ENCODE measurements at places on chromosomes 7 and 10.

- no peak for DNase-seq
These were observed 7.3 kb downstream of the AUTS2 start for GRCh38 chr7:69605546-69605945.

GRCh38 chr10:101781655-101781983 lies 1.6 kb downstream of the NPM3 start:
- DNase-seq, result no peak

- DNase-seq, result no peak
These were observed 17.6 kb upstream of the RASGEF1A start for GRCh38 chr10:43284341-43284910.

- DNase-seq, result no peak
These were observed 41.4 kb upstream of the NPFFR1 start for GRCh38 chr10:70324951-70325781.

DNA sequence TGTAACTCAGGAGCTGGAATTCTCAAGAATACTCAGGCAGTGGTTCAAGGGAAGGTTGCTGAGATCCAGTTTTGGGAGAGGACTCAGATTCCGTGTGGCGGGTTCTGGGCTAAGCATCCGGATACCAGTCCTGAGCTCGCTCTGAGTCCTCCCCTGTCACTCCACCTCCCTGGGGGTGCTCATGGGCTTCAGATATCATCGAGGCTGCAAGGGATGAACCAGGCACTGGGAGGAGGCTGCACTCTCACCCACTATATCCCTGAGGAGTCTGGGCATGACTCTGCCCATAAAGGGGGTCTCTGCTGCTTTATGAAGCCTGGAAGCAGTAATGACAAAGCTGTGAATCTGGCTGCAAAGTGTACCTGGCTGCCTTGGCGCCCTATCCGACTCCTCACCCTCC lies 188.5 kb downstream of the TNS3 start:
- no peak for DNase-seq

DNA sequence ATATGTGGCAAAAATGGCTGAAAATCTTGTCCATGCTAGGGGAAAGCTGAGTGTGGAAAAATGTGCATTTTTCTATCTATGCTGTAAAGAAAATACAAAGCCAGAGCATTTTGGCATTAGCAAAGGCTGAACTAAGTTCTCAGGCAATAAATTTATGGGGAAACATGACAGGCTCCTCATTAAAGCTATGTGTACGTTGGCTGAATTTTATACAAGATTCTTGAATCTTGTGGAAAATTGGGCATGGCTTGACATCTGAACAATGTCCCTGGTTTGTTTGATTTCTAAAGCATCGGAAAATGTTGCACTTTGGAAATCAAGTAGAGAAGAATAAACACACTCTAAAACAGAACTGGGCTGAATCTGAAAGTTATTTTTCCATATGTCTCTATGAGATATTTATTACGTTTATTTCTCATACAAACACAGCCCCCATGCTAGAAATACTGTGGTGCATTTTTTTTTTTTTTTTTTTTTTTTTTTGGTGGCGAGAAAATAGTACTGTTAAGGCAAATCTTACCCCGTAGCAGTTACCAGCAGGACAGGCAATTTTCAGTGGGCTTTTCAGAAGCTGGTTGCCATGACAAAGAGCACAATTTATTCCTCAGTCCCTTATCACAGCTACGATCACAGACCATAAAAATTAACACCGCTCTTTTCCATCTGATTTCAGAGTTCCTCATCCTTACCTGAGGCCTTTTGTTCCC lies 16.9 kb downstream of the CPA1 start:
- DNase-seq, result no peak

DNA sequence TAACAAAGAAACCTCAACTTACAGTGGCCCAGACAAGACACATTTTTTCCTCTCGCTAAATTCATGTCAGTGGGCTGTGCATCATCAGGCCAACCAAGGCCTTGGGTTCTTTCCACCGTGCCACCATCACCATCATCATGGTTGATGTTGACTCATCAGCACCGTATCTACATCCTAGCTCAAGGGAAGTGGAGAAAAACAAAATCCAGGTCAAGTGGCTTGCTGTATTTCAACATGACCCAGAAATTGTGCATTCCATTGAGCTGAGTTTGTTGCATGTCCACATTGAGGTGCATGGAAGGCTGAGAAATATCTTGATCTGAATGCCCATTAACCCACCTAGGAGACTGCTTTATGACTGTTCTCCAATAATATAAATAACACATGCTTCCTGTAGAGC lies 312.4 kb upstream of the CDC14C start:
- no peak for DNase-seq

DNA sequence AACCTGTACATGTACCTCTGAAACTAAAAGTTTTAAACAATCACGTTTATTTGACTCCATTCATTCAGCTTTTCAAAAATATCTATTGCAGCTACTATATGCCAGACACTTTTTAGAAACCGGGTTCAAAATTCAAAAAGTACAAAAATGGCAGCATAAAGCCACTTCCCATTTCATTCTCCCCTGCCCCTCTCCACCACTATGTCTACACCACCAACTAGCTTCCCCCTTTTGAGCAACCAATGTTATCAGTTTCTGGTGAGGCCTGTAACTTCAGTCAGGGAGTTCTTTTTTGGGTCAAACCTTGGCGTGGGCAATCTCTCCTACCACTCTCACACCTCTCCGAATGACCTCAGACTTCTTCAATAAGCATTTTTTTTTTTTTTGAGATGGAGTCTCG lies 11.5 kb upstream of the HHEX start:
- no peak for DNase-seq

GRCh38 chr10:97434055-97434454 lies 8.1 kb downstream of the PGAM1 start:
- DNase-seq, result no peak

DNA sequence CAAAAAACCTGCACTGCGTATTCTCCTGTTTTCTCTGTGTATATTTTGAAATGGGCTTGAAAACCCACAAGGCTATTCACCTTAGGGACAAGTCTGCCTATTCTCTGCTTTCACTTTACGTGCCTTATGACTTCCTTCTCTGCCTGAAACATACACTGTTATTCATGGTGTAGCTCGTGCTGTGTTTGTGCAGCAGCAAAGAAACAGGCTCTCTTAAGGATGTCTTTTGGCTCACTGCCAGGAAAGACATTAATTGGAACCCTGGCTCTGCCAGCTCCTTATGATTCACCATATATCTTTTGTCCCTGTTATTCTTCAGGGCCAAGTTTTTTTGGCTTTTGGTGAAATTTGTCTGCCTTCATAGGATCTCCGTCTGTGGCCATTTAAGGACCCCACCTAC lies 92.4 kb downstream of the TMEM106B start:
- DNase-seq, result no peak

Measured in stimulated activated CD4-positive, alpha-beta T cell treated with anti-CD3 and anti-CD28 coated beads, TNF-alpha, amount 100 ng/mL, for 1 hour (primary cell).